ENCODE measurements at places on chromosomes 7 and 10. TPM values are rescaled to one million over a fixed set of nuclear protein-coding genes. Genes with fewer than 3 reads are reported as not detected.

NKX2-3 gene
- total RNA-seq, result not detected

GRCh38 chr7:78074713-78075112, 276.1 kb downstream of the PHTF2 start:
- DNase-seq, result no peak

- no peak for DNase-seq
These were observed 27.9 kb upstream of the INPP5A start for GRCh38 chr10:132509506-132510173.

HMX3 gene
- total RNA-seq, result not detected

- no peak for DNase-seq
These were observed 60.7 kb downstream of the TRIM24 start for GRCh38 chr7:138520742-138521141.

C10orf53 gene
- total RNA-seq, result 0.25 TPM

DYNC1I1 gene
- 11.0 TPM for total RNA-seq

ETV1 gene
- 51.8 TPM for total RNA-seq

- DNase-seq, result no peak
These were observed 77.1 kb downstream of the MPLKIP start for GRCh38 chr7:40057292-40057691.

DNA sequence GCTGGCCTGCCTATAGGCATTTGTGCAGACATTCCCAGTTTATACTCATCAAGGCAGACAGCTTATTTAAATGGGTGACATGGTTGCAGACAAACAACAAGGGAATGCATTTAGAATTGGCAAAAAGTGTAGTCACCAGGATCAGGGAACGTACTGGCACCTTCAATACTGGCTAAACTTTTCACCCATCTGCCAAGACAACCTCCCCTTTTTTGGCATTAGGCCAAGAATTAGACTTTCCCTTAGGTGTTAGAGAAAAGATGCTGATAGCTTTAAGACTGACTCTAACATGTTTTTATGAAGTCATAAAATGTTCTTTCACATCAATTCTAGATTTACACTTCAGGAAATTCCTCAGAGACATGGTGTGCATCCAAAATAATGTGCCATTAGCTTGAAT, 365.9 kb downstream of the PHTF2 start:
- no peak for DNase-seq

DNA sequence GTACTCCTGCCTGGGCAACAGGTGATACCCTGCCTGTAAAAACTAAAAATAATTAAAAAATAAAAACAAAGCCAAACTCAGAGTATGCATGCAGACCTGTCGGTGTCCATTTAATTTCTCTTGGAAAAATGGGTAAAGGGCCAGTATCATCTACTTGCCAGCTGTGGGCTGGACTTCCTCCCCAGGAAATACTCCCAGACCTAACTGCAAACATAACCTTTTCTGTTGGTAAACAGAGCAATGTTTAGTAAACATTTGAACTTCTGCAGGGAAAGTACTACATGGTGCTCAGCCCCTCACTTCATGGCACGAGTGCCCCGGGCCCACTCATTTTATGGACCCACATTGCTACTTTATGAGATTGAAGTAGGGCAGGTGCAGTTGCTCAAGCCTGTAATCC, 10.2 kb upstream of the TMEM248 start:
- DNase-seq, result no peak

DNA sequence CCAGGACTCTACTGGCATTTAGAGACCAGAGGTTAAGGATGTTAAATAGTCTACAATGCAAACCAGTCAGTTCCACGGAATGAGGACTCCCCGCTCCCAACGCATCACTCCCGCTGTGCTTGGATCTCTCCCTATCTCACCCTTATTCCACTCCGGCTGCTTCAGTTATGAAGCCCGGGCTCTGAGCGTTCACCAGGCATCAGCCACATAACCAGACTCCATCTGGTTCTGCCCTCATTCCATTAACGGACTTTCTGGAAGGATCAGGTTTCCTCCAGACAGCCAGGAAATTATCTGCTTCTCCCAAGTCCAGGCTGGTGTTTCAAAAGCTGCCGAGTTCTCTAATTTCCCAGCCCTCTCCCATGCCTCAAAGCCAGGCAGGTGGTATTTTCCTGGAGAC, 499.3 kb downstream of the GLRX3 start:
- DNase-seq, result no peak

DNA sequence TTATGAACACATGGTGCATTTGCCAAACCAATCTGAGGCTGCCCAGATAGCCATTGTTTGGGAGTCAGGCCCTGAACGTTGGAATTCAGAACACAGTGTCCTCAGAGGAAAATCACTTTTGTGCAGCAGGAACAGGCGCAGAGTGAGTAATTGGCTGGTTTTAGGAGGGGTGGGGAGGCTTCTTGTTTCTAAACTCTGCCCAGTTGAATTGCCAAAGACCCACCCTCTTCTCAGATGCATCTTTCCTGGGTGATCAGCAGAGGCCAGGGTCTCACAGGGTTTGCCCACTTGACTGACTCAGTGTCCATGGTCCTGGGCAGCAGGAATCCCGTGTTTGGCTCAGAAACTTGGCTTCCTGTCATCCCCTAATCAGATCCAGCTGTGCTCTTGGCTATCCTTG, 24.3 kb downstream of the PRLHR start:
- DNase-seq, result no peak

ADGRA1 gene
- total RNA-seq, result 9.1 TPM

- peak; percentile 38 for DNase-seq
These were observed 225.4 kb upstream of the ZWINT start for GRCh38 chr10:56586461-56586891.

NPY4R2 gene
- not detected for total RNA-seq

GRCh38 chr7:96202102-96202501, 119.8 kb downstream of the SLC25A13 start:
- no peak for DNase-seq

MSS51 gene
- 3.5 TPM for total RNA-seq

DNA sequence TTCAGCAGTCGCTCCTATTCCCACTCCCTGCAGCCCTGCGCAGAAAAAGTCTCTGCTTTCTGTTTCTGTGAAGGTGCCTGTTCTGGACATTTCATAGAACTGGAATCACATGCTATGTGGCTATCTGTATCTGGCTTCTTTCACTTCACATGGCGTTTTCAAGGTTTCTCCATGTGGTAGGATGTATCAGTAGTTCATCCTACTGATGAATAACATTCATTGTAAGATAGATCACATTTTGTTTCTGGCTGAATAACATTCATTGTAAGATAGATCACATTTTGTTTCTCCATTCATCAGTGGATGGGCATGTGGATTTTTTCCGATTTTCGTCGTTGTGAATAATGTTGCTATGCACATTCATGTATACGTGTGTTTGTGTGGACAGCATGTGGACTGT, 44.5 kb downstream of the HSPA12A start:
- DNase-seq, result no peak

GRID2IP gene
- 0.66 TPM for total RNA-seq

ATP6V0A4 gene
- not detected for total RNA-seq

- DNase-seq, result no peak
These were observed 905.5 kb downstream of the CNTNAP2 start for GRCh38 chr7:147022056-147022455.

- DNase-seq, result no peak
These were observed 61.2 kb upstream of the VIPR2 start for GRCh38 chr7:159205833-159206232.

GRCh38 chr10:133357285-133358161, at the start of gene FUOM:
Gene FUOM (minus strand): TSS chr10:133358019. CDS start chr10:133358007, 12 bp downstream.
- peak; percentile 70 for DNase-seq

GRCh38 chr7:129376076-129376777, 58.0 kb upstream of the STRIP2 start:
- DNase-seq, result peak; percentile 34

GRCh38 chr7:120961638-120962173, 11.1 kb downstream of the ING3 start:
- DNase-seq, result no peak

DNA sequence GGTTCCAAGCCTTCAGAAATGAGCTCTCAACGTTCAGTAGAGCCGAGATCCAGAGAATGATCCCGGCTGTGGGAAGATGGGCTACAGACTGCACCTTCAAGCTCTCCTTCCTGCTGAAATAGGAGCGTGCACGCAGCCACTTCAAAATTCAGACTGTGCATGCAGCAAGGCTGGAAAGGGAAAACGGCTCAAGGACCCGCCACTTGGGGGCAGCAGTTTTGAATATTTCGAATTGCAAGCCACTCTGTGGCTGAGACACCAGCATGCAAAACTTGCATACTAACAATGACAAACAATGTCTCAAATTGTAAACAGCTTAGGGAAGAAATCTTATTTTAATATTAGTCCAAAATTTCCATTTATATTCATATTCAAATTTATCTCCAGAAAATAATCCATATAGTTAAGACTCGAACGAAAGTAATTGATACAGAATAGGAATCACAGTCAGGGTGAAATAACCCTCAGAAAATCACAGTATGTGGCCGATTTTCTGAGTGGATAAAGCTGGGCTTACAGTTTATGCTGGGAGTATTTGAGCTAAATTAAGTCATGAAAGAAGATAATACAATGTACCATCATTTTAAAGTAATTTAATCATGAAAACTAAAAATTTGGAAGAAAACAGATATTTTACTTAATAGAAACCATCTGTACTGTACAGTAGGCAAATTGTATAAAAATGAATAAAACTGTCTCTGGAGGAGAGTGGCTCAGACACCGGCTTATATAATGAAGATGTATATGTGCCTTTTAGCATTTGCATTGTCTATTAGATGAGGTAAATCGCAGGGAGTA, 137.9 kb upstream of the MKI67 start:
- peak; percentile 91 for DNase-seq

- no peak for DNase-seq
These were observed 71.8 kb downstream of the ARHGAP21 start for GRCh38 chr10:24651923-24652322.

GRCh38 chr7:133478591-133479135, 225.8 kb downstream of the EXOC4 start:
- DNase-seq, result no peak

- DNase-seq, result no peak
These were observed 35.5 kb upstream of the ZMIZ2 start for GRCh38 chr7:44713141-44713540.

DNA sequence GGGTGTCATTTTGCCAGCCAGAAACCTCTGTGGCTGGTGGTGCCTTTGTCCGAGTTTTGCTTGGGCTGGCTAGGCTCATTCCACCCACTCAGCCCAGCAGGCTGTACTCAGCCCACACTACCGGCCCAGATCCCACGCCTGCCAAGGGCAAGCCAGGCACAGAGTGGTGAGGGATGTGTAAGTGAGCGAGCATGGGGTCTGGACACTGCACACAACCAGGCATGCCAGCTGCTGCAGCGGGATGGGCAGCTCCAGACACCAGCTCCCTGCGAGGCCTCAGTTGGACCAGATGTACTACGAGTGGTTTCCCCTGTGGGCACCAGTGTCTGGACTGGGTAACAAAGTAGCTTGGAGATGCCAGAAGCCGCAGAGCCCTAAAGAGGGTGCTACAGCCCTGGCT, 134.2 kb upstream of the C7orf33 start:
- no peak for DNase-seq

SLC18A3 gene
- 21.5 TPM for total RNA-seq

SSC4D gene
- total RNA-seq, result 6.1 TPM

- DNase-seq, result no peak
These were observed 27.5 kb downstream of the LRRC27 start for GRCh38 chr10:132359305-132360040.

GRCh38 chr7:108613147-108613948, 43.7 kb downstream of the DNAJB9 start:
- DNase-seq, result no peak

- DNase-seq, result no peak
These were observed 104.6 kb upstream of the INSIG1 start for GRCh38 chr7:155192961-155193640.

NPC1L1 gene
- total RNA-seq, result not detected

ITGB1 gene
- 263 TPM for total RNA-seq

GRCh38 chr10:67812007-67812406, 26.0 kb downstream of the DNAJC12 start:
- DNase-seq, result no peak

- no peak for DNase-seq
These were observed 12.3 kb upstream of the PDCD4 start for GRCh38 chr10:110859206-110859972.

- DNase-seq, result no peak
These were observed 25.4 kb upstream of the LYZL1 start for GRCh38 chr10:29263506-29263905.

TMEM26 gene
- total RNA-seq, result not detected

ANKRD16 gene
- total RNA-seq, result 7.5 TPM

DNA sequence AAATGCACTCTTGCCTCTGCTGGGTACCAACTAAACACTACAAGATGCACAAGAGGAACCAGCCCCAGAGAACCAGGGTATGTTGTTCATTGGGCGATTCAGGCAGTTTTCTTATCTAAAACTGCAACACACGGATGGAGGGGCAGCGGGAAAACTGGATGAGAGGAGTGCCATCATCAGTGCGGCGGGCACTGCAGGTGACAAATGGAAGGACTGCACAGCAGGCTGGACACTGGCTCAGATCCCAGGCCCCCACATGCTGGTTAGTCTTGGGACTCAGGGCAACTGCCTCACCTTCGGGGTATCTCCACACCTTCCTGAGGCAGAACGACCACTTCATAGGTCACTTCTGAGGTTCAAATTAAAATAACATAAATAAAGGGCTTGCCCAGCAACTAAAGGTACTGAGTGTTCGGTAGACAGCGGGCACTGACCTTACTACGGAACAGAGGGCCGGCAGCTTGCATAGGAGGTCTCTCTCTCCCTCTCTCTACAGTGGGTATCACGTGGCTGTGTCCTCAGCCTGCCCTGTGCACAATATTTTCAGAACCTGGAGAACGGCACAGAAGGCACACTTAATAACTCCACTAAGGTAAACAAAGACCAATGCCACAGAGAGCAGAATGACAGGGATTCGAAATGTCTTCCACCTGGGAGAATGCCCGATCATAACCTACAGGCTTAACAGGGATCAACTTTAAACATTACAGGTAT, 72.1 kb downstream of the GRB10 start:
- DNase-seq, result no peak

GRCh38 chr7:114392686-114393085, 21.9 kb upstream of the FOXP2 start:
- no peak for DNase-seq

DNA sequence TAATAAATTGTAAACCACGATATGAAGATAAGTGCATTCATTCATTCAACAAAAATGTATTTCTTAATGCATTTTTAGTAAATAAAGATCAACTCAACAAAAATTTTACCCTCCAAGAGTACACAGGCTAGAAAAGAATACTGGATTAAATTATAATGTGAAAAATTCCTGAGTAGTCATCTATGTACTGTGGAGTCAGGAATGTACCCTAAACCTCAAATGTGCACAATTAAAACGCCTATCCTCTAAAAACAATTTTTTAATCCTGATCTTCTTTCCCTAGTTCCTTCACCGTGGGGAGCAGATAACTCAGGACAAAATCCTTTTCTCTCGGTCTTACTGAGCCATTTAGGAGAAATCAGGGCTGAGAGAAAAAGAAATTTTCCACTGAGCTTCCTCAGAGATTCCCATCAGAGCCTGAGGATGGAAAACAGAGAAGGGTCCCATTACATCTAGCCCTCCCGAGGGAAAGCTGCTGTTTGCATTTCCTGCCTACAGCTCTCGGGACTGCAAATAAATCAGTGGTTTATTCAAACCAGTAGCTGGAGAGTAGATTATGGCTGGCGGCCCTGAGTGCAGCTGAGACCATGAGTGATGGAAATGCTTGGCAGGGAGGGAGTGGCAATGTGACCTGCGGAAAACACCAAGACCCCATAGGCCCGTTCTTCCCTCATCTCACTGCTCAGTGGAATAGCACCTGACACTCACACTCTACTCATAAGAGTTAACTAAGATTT, 7.4 kb downstream of the TAS2R40 start:
- DNase-seq, result peak; percentile 71

- no peak for DNase-seq
These were observed 260.8 kb upstream of the MBL2 start for GRCh38 chr10:53033396-53033795.

GRCh38 chr7:14303536-14303935, 314.1 kb upstream of the ETV1 start:
- no peak for DNase-seq

GRCh38 chr7:10468908-10469307, 504.8 kb upstream of the PHF14 start:
- no peak for DNase-seq
